ENCODE measurements at places on chromosomes 1 and 21.

DNA sequence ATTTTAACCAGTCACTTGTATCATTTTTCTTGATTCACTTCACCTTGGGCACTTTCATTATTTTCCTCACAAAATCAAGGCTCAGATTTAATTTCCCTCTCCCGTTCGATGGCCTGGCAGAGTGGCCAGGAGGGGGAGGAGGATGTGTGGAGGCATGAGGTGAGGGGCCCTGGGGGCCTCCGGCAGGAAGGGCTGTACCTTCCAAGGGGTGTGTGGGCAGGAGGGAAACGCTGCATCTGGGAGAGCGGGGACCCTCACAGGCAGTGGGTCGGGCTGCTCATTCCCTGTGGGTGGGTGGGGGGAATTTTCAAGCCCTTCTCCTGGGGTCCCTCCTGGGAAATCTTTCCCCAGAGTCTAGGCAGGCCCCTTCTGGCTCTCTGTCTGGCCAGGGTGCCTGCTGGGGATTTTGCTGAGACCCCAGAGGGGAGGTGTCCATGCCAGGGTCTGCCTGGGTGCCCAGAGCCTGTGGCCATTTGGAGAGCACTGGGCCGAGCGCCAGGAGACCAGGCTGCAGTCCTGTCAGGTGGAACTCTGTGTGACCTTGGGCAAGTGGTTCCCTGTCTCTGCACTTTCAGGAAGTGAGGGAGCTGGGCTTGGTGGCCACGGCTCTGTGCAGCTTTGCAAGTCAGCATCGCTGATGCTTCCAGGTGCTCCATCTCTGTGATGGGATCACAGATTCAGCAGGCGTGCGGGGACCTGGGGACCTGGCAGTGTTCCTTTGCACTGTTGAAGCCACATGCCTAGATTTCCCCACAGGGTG is 81.9 kb upstream of the C1orf174 start:
- DNase-seq = no peak

DNA sequence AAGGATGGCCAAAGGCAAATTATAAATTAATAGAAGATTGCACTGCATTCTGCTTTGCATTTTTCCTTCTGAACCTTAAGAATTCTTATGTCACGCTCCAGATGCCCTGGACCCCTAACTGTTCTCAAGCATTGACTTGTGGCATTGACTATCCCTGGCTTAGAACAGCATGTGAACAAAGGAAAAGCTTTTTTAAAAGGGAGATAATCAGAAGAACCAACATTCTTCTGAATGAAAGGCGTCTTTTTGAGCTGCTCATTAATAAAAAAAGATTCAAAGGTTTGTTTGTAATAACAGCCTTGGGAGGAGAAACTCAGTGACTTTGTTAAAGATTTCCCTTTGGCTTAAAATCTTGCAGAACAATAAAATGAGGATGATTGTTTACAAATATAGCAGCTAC is 105.5 kb downstream of the TNNI3K start:
- DNase-seq = no peak

DNA sequence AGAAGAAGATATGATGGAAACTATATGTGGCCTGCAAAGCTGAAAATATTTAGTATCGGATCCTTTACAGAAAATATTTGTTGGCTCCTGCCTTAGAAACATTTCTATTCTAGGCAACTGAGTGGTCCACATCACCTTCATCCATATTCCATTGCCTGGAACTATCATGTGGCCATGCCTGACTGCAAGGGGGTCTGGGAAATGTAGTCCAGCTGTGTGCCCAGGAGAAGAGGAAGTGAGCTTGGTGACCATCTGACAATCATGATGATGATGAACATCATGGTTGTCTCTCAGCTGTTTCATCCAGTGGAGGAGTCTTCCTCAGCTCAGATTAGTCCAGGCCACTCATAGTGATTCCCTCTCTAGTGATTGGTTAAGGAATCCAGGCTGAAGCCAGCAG is 61.8 kb upstream of the IFNLR1 start:
- DNase-seq = no peak

GRCh38 chr1:117577191-117577885 is 28.5 kb upstream of the TENT5C start:
- no peak for DNase-seq

GRCh38 chr21:27802816-27803475 is 836.1 kb upstream of the ADAMTS5 start:
- DNase-seq = peak; percentile 1

DNA sequence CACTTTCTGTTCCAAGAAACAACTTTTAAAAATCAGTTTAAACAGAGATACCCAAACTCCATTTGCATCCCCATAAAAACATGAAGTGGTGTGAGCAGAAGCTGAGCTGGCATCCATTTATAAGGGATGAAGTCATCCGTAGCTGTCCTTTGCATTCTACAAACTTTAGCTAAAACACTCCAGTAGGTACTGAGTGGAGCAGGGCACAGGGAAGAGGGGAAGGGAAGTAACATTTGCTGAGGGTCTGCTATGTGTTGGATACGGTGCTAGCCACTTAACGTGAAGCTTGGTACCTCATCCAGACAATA is 32.9 kb downstream of the VWA5B1 start:
- DNase-seq = no peak

DNA sequence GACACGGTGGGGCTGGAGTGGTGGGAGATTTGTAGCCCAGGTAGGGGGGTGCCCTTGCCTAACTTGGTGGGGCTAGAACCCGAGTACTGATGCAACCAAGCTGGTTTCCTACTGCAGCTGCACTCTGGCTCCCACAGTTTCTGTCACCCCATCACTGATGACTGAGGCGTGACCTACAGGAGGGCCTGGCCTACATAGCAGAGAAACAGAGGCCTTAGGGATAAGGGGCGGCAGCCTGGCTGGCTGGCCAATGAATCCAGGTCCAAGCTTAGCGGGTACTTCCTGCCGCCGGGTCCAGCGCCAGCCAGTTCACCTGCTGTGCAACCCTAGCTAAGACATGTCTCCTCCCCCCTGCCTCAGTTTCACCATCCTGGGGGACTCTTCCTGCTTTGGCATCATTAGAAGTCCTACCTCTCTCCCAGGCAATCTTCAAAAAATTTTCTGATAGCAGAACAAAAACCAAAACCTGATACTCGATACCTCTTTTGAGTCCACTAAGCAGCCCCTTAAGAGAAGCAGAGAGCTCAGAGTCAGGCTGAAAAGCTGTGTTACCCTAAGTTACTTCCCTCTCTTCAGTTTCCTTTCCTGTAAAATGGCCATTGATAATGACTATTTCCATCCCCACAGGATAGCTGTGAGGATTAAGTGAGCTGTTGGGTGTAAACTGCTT is 27.3 kb upstream of the RNF19B start:
- DNase-seq = no peak

All from NCI-H69 (cell line).